Muscle of leg (tissue), 16 donors: ENCODE measurements at places on chromosomes 7 and 10. TPM values are rescaled to one million over a fixed set of nuclear protein-coding genes. Genes with fewer than 3 reads are reported as not detected.
A peak's percentile ranks its signal among the peaks of the same experiment; 100 is the strongest.

GRCh38 chr7:16268821-16269768, 152.2 kb downstream of the CRPPA start:
- no peak for DNase-seq

ATG9B gene
- 0.22 TPM for total RNA-seq

FAM237B gene
- not detected for total RNA-seq

DNA sequence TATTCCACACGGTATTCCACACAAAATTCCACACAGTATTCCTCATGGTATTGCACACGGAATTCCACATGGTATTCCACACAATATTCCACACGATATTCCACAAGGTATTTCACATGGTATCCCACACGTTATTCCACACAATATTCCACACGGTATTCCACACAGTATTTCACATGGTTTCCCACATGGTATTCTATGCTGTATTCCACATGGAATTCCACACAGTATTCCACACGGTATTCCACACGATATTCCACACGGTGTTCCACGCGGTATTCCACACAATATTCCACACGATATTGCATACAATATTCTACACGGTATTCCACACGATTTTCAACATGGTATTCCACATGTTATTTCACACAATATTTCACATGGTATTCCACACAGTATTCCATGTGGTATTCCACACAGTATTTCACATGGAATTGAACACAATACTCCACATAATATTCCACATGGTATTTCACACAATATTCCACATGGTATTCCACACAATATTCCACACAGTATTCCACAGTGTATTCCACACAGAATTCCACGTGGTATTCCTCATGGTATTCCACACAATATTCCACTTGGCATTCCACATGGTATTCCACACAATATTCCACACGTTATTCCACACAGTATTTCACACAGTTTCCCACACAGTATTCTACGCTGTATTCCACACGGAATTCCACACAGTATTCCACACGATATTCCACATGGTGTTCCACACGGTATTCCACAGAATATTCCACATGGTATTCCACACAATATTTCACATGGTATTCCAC, 136.0 kb upstream of the CHST15 start:
- DNase-seq = no peak

GRCh38 chr7:28919510-28919909, 38.6 kb downstream of the TRIL start:
- no peak for DNase-seq

ELFN1 gene
- 4.4 TPM for total RNA-seq

- no peak for DNase-seq
Observed at GRCh38 chr10:11861341-11861740, 38.2 kb downstream of the PROSER2 start.

DNA sequence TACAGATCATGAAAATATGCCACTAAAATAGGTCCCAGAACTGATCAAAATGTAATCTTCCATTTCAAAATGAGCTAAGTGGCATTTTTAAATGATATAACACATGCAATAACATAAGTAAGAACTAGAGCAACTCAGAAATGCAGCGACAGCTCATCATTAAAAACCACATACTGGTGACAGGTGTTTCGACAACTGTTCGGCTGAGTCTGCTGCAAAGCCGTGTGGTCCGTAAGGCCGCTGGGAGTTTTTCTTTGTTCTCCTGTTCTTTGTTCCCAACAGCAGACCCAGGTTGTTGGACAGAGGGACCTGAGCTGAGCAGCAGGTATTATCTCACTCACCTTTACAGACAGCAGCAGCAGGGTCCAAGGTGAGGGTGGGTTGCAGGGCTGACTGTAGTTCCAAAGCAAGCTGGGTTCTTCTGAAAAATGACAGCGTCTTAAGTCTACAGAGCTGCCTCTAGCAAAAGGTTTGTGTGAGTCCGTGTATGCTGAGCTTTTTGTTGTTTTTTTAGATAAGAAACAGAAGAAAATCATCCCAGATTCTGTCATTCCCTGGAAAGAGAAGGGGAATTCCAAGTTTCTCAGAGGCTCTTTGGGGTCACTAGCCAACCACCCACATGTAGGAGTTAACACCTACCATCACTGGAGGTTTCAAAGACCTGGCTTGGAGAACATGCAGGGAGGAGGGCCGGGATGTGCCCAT, 45.4 kb upstream of the MACROH2A2 start:
- DNase-seq = peak; percentile 2

GRCh38 chr7:98515201-98515600, 101.9 kb upstream of the NPTX2 start:
- no peak for DNase-seq

- DNase-seq = peak; percentile 46
Observed at GRCh38 chr7:101631224-101631714, 2.2 kb upstream of the MYL10 start.

C10orf53 gene
- total RNA-seq = not detected
